ENCODE measurements at places on chromosomes 1 and 21.

- H3K27me3 ChIP-seq: no peaks in the 10 kb centered on the region
- no peak for DNase-seq
- no peaks in the 10 kb centered on the region for H3K4me1 ChIP-seq
- no peak overlapping the region for H3K27ac ChIP-seq
- no peaks in the 10 kb centered on the region for H3K36me3 ChIP-seq
These were observed 12.6 kb upstream of the IPO9 start for GRCh38 chr1:201816309-201816854.

DNA sequence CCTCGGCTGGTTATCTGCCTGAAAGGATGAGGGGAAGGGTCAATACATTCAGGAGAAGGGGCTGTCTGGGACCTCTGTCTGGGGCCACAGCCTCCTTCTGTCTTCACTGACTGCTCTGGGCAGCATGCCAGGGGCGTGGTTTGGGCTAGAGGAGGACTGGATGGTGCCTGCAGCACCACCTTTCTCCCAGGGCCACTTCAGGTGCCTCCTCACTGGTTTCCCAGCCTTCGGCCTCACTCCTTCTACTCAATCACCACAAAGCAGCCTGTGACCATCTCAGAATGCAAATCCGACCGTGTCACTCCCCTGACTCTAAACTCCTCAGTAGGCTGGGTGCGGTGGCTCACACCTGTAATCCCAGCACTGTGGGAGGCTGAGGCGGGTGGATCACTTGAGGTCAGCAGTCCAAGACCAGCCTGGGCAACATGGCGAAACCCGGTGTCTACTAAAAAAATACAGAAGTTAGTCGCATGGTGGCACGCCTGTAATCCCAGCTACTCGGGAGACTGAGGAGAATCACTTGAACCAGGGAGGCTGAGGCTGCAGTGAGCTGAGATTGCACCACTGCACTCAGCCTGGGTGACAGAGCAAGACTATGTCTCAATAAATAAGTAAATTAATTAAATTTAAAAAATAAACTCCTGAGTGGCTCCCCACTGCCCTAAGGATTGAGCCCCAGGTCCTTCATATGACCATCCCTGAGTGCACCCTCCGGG, 50.1 kb upstream of the ECE1 start:
- H3K36me3 ChIP-seq: peaks cover 10% of the 10 kb centered on the region
- no peak for DNase-seq
- no peak overlapping the region for H3K4me3 ChIP-seq
- H3K27ac ChIP-seq: no peak overlapping the region

DNA sequence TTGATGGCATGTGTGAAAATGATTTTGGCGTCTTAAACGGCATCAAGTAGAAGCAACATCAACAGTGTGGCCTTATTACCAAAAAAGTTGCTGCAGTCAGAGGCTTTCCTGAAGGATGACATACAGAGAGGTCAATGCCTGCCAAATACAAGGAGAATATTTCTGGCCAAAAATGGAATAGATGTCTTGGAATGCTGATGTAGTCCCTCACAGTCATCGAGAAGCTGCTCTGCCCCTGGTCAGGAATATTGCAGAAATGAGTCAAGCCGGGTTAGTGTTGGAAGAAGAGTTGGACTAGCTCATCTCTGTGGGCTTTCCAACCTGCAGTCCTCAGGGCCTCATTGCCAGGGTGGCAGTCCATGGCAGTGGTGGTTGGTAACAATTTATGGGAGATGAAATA, 42.1 kb downstream of the NOS1AP start:
- H3K36me3 ChIP-seq: no peaks in the 10 kb centered on the region
- no peak for DNase-seq
- no peak overlapping the region for H3K4me3 ChIP-seq
- H3K27ac ChIP-seq: no peak overlapping the region

DNA sequence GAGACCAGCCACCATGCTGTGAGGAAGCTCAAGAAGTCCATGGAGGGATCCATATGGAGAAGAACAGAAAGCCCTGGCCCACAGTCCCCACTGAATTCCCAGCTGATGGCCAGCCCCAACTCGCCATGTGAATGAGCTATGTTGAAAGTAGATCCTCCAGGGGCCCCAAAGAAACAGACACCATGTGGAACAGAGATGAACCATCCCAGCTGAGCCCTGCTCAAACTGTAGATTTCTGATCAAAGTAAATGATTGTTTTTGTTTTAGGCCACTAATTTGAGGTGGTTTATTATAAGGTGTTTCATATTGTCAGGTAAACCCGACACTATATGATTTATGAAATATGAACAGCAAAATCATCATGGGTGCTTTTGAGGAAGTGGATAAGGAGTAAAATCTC, 32.8 kb downstream of the SYT2 start:
- peaks cover 6% of the 10 kb centered on the region for H3K27me3 ChIP-seq
- no peaks in the 10 kb centered on the region for H3K4me1 ChIP-seq
- H3K4me3 ChIP-seq: no peak overlapping the region
- DNase-seq: no peak

- H3K27ac ChIP-seq: peak overlapping the region; percentile 18
- DNase-seq: peak; percentile 22
- no peaks in the 10 kb centered on the region for H3K36me3 ChIP-seq
- no peaks in the 10 kb centered on the region for H3K27me3 ChIP-seq
- peaks cover 27% of the 10 kb centered on the region for H3K4me1 ChIP-seq
These were observed 71.5 kb upstream of the DISP3 start for GRCh38 chr1:11407301-11407994.

DNA sequence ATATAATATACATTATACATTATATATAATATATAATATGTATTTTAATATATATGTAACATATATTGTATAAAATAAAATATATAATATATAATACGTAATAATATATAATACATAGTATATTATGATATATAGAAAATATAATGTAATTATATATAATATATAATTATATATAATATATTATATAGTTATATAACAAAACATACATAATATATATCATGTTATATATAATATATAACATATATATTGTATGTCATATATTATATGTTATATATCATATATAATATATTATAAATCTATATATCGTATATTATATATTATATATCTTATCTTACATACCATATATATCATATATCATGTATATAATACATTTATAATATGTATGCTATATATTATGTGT, 248.2 kb upstream of the TPTE start:
- H3K27me3 ChIP-seq: no peaks in the 10 kb centered on the region
- no peak overlapping the region for H3K27ac ChIP-seq
- no peak overlapping the region for H3K4me3 ChIP-seq
- H3K36me3 ChIP-seq: no peaks in the 10 kb centered on the region

GRCh38 chr1:111596499-111596898, 23.1 kb upstream of the RAP1A start:
- H3K4me3 ChIP-seq: no peak overlapping the region
- H3K27ac ChIP-seq: no peak overlapping the region
- H3K36me3 ChIP-seq: no peaks in the 10 kb centered on the region
- DNase-seq: peak; percentile 45
- H3K4me1 ChIP-seq: peaks cover 88% of the 10 kb centered on the region

- no peak for DNase-seq
- no peaks in the 10 kb centered on the region for H3K27me3 ChIP-seq
- H3K36me3 ChIP-seq: peaks cover 6% of the 10 kb centered on the region
- no peak overlapping the region for H3K4me3 ChIP-seq
- H3K27ac ChIP-seq: no peak overlapping the region
These were observed 47.6 kb downstream of the PEX14 start for GRCh38 chr1:10522322-10522860.

GRCh38 chr21:40385883-40386282, 461.1 kb downstream of the DSCAM start:
- no peak overlapping the region for H3K4me3 ChIP-seq
- no peak overlapping the region for H3K27ac ChIP-seq
- no peaks in the 10 kb centered on the region for H3K27me3 ChIP-seq
- no peak for DNase-seq
- H3K4me1 ChIP-seq: no peaks in the 10 kb centered on the region

GRCh38 chr1:204797401-204797800, 73.3 kb upstream of the NFASC start:
- DNase-seq: no peak
- no peak overlapping the region for H3K4me3 ChIP-seq
- H3K36me3 ChIP-seq: no peaks in the 10 kb centered on the region
- no peak overlapping the region for H3K27ac ChIP-seq
- H3K27me3 ChIP-seq: no peaks in the 10 kb centered on the region

DNA sequence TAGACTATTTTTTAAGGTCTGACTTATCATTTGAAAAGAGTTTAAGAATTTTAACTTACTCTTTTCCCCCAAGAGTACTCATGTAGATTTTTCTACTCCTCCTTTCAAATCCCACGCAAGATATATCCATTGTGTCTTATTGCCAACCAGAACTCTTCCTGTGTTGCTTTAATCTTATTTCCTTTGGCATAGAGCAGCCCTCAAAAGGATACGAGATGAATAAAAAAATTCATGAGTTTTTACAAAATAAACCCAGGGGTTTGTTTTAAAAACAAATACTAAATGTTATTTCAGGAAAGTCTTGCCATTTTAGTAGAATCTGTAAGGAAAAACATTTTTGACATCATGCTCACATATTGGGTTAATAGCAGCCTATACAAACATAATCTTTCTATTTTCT, 543.2 kb upstream of the CXADR start:
- DNase-seq: no peak
- no peaks in the 10 kb centered on the region for H3K36me3 ChIP-seq
- H3K4me1 ChIP-seq: no peaks in the 10 kb centered on the region
- no peaks in the 10 kb centered on the region for H3K27me3 ChIP-seq

DNA sequence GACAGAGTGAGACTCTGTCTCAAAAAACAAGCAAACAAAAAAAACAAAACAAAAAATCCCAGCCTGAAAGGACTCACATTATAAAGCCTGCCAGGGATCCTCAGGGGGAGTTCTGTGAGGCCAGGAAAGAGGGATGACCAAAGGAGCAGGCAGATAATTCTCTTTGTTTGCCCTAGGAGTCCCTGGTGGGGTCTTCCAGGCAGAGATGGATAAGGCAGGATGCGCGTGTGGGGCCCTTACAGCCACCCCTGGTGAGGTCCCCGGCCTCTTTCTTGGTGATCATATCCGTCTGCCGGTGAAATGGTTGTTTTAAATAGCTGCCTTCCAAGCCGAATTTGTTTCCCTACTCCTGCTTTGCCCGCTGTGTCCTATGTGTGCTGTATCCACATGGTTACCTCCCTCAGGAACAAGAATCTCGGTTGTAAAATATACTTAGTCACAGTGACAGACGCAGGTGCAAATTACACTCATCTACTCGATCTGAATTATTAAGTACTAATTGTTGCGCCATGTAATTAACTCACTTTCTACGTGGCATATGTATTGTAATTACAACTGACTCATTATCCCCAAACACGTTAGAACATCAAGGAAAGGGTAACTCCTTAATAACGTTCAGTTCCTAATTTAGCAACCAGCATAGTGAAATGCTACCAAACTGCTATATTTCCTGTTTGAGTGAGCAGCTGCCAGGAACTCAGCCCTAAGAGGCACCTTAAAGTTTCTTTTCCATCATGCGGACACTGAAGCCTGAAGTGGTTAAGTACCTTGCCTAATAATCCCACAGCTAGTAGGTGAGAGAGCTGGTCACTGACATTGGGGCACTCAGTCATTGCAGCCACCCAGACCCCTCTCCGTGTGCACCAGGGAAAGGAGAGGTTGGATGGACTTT, 106.4 kb downstream of the ZSCAN20 start:
- DNase-seq: no peak
- peaks cover 20% of the 10 kb centered on the region for H3K27me3 ChIP-seq
- H3K4me3 ChIP-seq: no peak overlapping the region

GRCh38 chr1:238777551-238777950, 608.8 kb upstream of the CHRM3 start:
- H3K27me3 ChIP-seq: no peaks in the 10 kb centered on the region
- H3K4me1 ChIP-seq: no peaks in the 10 kb centered on the region
- H3K4me3 ChIP-seq: no peak overlapping the region

- H3K36me3 ChIP-seq: no peaks in the 10 kb centered on the region
- DNase-seq: no peak
- H3K27ac ChIP-seq: no peak overlapping the region
- H3K4me3 ChIP-seq: no peak overlapping the region
These were observed 16.2 kb upstream of the DNASE2B start for GRCh38 chr1:84382127-84382526.

GRCh38 chr1:174965362-174966007, 34.3 kb upstream of the CACYBP start:
- H3K4me1 ChIP-seq: peaks cover 40% of the 10 kb centered on the region
- peaks cover 7% of the 10 kb centered on the region for H3K36me3 ChIP-seq
- DNase-seq: peak; percentile 47
- H3K27me3 ChIP-seq: no peaks in the 10 kb centered on the region

DNA sequence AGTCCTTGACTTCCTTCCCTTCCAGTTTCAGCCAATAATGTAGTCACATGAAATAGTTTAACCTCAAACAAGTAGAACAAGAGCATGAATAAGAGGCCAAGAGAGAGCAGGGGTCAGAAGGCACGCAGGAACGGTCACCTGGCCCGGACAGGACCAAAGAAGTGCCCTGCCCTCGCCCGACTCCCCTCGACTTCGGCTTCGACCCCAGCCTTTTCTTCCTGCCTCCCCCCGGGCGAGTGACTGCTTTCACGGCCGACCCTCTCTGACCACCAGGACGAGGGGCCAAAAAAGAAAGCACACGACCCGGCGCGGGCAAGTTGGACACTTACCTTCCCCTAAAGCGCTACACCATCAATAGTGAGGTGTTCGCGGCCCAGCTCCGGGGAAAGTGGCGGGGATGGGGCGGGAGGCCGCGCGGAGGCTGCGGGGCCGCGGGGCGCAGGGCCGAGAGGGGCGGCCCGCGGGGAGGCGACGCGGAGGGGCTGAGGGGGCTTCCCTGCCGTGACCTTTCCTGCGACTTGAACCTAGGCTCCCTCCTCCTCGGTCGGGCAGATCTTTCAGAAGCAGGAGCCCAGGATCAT, 519 bp downstream of the RERE start:
- peak overlapping the region; percentile 83 for H3K27ac ChIP-seq
- no peaks in the 10 kb centered on the region for H3K27me3 ChIP-seq
- peak overlapping the region; percentile 96 for H3K4me3 ChIP-seq
- H3K4me1 ChIP-seq: peaks cover 20% of the 10 kb centered on the region
- no peaks in the 10 kb centered on the region for H3K36me3 ChIP-seq

- no peaks in the 10 kb centered on the region for H3K4me1 ChIP-seq
- no peaks in the 10 kb centered on the region for H3K36me3 ChIP-seq
- peaks cover 14% of the 10 kb centered on the region for H3K27me3 ChIP-seq
- DNase-seq: no peak
- no peak overlapping the region for H3K27ac ChIP-seq
These were observed 10.4 kb downstream of the ARHGEF11 start for GRCh38 chr1:157035121-157035520.

DNA sequence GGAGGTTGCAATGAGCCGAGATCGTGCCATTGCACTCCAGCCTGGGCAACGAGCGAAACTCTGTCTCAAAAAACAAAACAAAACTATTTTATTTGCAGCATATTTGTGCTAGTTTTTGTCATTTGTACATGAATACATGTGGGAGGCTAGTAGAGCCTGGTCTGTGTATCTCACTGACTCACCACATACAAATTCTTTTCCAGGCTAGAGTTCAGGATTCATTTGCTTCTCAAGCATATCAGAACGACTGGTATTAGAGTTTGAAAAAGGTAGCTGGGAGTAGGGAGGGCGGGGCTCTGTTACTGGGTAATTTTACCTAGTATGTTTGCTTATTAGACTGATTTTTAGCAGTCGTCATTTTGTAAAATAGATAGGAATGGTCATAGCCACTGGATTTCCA, 4.5 kb upstream of the TOR3A start:
- H3K4me3 ChIP-seq: no peak overlapping the region
- no peak overlapping the region for H3K27ac ChIP-seq
- H3K4me1 ChIP-seq: peaks cover 12% of the 10 kb centered on the region
- DNase-seq: no peak

GRCh38 chr1:91752324-91752723, 133.6 kb downstream of the TGFBR3 start:
- no peak overlapping the region for H3K27ac ChIP-seq
- no peak overlapping the region for H3K4me3 ChIP-seq
- H3K36me3 ChIP-seq: peaks cover 3% of the 10 kb centered on the region
